ENCODE measurements at places on chromosomes 5 and 9.

GRCh38 chr9:91659529-91660495 lies 236.2 kb upstream of the NFIL3 start:
- no peak for DNase-seq

DNA sequence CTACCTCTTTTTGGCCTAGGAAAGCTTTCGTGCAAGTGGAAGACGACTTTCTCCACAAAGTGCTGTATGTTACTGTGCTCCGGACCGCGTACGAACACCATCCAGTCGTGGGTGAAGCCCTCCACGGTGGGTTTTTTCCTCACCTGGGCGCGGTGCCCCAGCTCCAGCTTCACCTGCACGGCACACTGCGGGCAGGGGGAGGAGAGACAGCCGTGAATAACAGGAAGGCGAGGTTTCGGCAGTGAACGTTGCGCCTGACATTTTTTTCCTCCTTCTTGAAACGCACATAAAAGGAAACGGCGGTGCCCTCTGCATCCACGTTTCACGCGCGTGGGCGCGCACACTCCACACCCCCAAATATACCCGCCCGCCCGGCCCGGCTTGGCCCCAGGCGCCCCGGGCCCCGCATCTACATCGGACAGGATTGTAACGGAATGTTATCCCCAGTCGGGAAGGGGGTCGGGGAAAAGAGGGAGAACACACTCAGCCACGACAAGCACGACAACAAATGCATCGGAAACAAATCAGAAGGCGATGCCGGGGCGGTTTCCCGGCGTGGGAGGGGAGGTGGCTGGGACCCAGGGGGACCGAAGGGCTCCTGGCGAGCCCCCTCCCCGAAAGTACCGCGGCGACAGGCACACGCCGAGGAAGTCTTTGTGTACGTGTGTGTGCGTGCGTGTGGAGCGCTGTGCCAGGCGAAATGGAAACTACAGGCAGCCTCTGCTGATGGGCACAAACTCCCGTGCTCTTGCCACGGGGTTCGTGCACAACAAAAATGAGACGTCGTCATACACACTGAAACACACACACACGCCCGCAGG lies 1.4 kb downstream of the MLLT3 start:
- DNase-seq = no peak

DNA sequence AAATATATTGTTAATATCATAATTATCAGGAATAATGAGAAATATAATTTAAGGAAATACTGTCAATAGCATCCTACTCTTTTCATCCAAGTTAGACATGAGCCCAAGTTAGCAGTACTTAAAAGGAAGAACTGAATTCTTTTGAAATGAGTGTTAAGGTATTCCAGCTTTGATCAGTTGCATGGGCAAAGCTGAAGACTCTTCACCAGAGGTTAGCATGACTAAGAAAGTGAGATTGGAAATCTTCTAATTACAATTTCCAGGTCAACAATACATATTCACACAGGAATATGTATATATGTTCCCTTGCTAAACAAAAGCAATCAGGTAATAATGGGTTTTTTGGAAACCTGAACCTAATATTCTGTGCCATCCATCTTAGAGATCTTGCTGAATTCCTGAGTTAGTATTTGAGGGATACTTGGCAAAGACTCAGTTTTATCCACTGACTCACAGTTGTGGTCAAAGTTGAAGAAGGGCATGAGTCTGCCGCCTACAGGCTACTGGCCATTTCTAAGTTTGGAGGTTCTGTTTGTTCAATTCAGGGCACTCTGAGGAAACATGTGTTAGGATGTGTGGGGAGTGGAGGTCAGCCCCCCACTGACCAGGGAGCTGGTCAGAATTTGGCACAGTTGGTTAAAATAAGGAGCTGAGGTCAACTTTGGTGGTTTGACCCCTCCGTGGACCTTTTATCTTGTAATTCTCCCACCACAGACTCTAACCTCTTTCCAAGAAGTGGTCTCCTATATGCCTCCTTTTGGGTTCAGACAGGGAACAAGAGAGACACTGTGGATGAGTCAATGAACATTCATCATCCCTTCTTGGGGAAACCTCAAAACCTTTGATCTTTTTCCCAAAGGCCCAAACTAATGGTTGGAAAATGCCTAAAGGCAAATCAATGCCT lies 118.3 kb downstream of the PIK3R1 start:
- DNase-seq = no peak

- no peak for DNase-seq
These were observed 21.9 kb downstream of the CSF2 start for GRCh38 chr5:132095424-132095972.

GRCh38 chr9:114039484-114039883 lies 38.6 kb downstream of the AMBP start:
- DNase-seq = no peak

DNA sequence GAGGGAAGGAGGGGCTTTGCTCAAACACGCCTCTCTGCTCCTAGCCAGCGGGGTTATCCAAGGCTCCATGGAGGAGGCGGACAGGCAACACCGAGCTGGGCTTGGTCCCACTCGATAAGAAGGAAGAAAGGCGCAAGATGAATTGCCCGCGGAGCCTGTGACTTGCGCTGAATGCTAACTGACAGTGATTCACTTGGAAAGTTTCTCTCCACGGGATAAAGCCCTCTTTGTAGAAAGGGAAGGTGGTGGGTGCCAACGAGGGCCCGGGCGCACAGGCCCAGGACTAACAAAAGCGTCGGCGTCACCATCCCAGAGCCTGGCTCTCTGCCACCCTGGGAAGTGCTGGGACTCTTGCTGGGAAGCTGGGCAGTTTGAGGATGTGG lies 76.0 kb downstream of the VAV2 start:
- DNase-seq = no peak

Measured in bone marrow (tissue), 2 donors.